ENCODE measurements at places on chromosomes 5 and 9.
A peak's percentile ranks its signal among the peaks of the same experiment; 100 is the strongest.

- DNase-seq = no peak
Observed at GRCh38 chr5:137693307-137693950, 42.5 kb downstream of the KLHL3 start.

- DNase-seq = no peak
Observed at GRCh38 chr5:88021141-88021540, 247.5 kb downstream of the TMEM161B start.

DNA sequence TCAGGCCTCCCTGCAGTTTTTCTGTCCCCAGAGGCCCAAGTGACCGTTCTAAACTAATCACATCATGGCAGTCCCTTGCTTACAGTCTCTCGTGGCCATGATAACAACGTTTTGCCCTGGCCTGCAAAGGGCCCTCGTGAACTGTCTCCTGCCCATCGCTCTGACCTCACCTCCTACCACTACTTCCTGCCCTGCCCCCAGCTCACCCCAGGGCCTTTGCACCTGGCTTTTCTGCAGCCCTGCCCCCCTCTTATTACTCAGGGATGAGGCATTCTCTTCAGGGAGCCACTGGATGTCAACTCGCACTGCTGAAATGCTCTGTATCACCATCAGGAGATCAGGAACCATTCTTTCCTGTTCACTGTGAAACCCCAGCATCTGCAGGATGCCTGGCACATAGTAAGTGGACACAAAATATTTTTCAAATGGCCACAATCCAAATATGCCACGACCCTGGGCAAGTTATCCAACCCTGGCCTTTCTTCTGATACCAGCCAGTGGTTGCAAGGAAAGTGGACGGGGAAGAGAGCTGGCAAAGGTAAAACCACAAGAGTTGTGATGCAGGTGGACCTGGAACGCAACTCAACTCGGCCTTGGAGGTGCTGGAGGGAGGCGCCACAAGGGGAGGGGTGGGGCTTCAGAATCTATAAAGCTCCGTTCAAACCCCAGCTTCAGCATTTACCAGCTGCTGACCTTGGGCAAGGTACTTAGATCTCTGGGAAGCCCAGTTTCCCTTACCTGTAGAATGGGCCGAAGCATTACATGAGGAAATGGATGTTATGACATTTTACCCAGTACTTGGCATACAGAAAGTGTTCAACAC, 1.7 kb downstream of the SNCB start:
- no peak for DNase-seq

DNA sequence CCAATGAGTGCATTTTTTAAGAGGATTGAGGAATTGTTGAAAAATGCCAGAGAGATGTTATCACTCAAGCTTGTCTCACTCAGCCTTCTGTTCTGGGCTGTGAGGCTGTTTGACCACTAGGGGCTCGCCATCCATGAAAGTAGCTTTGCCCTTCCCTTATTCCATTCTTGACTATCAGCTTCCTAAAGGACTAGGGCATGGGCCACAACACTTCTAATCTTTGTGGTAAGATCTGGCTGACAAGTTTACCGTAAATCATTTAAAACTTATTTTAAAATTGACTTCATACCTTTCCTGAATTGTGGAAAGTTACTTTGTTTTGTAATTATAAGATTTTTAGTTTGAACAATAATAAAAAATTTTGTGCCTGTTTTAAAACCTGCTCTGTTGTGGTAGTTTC, 49.5 kb downstream of the TJP2 start:
- DNase-seq = no peak

- no peak for DNase-seq
Observed at GRCh38 chr5:83752700-83753099, 32.0 kb upstream of the HAPLN1 start.

DNA sequence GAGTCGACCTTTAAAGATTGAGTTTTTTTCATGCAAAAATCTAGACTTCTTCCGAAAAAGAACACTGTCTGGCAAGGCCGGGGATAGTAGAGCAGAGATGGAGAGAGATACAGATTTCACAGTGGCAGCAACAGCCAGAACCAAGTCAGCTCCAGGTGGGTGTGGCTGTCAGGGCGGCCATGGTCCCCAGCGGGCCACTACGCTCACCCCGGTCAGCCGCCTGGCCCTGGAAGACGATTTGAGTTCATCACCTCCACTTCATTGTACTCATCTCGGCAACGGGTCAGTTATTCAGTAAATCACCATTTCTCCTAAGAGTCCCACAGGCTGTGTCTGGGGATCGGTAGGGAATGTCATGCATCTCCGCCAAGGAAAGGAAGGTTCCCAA, 53.0 kb downstream of the ZNF354C start:
- DNase-seq = no peak

- no peak for DNase-seq
Observed at GRCh38 chr5:53303105-53303504, 177.3 kb upstream of the FST start.

GRCh38 chr9:127509955-127510299, 58.6 kb downstream of the LRSAM1 start:
- no peak for DNase-seq

DNA sequence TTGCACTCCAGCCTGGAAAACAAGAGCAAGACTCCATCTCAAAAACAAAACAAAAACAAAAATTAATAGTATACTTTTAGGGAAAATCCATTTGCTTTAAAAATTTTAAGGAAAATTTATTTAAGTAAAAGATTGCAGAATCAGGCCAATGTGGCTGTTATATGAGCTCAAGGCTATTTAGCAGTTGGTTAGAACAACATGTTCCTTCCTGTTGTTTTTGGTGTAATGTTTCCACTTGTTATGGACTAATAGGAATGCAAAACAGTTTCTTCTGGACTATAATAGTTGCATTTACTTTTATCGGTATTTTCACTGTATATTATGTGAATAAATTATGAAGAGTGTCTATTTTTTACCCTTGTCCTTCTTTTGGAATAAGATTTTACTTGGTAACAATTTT, 3.0 kb upstream of the CDC42SE2 start:
- DNase-seq = no peak

GRCh38 chr9:126171641-126172040, 155.0 kb upstream of the MVB12B start:
- no peak for DNase-seq

DNA sequence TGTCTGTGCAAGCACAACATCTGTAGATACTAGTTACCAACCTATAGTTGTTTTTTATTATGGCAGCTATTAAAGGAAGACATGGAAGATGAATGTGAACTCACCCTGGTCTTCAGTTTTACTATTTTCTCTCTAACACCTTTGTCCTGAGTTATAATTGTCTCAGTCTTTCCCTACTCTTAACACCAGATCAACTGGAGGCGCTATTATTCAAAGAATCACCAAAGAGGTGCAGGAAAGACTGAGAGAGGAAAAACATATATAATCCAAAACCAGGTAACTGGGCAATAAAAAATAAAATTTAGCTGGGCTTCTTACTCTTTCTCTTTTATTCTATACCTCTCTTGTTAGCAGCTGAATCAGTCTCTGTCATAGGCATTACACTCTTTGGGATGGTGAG, 134.2 kb upstream of the C6 start:
- DNase-seq = no peak

DNA sequence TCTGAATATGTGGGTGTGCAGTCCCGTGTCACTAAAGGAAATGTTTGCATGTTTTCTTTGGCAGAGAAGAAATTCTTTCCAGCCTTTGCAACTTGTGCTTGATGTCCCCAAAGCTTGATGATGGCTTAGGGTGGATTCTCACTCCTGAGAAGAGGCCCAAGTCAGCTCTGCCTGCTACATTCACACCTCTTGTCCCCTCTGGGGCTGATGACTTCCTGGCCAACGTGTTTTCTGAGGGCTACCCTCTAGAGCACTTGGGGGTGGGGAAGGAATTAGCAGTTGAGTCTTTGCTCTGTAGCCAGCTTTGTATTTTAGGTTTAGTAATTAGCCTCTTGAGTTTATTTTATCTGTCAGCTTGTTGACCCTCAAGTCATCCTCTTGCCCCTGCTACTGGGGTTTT, 19.7 kb downstream of the CYSTM1 start:
- no peak for DNase-seq

GRCh38 chr9:89986190-89986589, 381.4 kb downstream of the GADD45G start:
- no peak for DNase-seq

- DNase-seq = no peak
Observed at GRCh38 chr5:132689513-132689912, 15.7 kb downstream of the IL4 start.

- DNase-seq = peak; percentile 17
Observed at GRCh38 chr9:90870621-90871326, 69.2 kb downstream of the SYK start.

DNA sequence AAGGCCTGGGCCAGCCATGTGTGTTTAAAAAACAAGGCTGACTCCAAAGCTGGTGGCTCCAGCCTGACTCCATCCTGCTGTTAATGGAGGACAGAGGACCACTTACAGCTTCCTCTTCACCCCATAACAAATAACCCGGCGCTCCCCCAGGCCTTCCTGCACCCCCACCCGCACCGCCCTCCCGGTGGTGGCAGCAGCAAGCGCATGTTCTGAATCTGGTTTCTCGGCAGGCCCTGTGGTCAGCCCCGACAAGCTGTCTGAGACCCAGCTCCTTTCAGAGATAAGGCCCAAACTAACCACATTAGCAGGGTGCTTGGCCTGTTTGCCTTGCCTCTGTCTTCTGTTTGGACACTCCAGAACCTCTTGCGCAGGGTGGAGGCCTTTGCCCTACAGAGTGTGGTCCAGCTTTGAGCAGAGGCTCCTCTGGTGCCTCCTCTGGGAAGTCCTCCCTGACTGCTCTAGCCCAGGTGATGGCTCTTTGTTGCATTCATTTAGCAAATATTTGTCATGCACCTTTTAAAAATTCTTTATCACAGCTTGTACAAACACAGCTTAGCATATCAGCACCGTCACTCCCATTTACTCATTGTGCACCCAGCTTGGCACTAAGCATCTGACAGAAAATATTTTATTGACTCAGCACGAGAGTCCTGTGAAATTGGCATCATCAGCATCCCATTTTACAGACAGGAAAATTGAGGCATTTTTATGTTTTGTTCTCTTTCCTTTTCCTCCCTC, 78.4 kb downstream of the NDFIP1 start:
- no peak for DNase-seq

DNA sequence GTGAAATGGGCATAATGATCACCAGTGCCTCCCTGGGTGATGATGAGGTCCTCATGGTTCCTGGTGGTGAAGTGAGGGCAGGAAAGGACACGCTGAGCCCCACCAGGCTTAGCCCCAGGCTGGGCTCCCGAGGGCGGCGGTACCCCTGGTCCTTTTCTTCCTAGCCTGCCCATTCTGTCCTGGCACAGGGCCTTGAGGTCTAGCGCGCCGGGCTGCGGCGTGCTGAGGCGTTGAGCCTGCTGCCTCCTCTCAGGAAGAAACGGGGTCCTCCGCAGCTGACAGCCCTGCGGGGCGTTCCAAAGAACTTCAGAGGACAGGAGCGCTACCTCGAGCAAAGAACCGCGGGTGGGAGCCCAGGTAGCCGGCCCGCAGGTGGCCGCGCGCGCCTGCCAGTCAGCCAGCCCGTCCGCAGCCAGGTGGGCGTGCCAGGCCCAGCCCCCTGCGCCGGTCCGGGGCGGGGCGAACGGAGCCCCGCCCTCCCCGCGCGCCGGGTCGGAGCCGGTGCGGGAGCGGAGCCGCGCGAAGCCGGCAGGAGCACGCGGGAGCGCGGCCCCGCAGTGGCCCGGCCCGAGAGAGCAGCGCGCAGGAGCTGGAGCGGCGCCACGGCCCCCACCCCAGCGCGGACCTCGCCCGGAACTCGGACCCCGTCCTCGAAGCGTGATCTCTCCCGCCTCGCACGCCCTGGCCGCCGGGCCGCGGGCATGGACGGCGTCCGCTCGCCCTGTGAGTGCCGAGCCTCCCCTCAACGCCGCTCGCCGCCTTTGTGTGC, at the start of gene WNK2:
TSS of gene WNK2 (plus strand) at position 477 of the 769 bp plus-strand sequence. CDS start 791 bp downstream, outside the sequence.
- peak; percentile 6 for DNase-seq

DNA sequence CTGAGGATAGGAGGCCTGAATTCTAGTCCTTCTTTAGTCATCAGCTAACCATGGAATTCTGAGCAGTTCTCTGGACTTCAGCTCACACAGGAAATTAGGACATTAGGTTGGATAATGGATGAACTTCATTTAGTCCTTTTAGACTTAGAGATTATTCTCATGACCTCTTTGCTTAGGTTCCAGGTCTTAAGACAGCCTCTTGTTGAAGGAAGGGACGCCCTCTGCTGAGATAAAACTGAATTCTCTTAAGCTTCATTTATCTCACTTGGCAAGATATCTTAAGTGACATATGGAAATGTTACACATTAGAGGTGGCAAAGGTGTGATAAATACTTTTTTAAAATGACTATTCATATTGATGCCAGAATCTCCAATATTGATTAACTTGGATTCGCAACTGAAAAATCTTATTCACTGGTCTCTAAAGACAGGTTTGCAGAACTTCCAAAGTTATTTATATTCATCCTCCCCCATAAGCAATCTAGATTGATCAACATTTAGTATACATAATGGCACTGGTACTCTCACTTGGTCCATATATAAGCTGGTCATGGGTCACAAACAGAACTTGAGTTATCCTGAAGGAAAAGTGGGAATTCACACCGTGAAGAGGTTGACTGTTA, 16.9 kb upstream of the ZNF366 start:
- DNase-seq = no peak

DNA sequence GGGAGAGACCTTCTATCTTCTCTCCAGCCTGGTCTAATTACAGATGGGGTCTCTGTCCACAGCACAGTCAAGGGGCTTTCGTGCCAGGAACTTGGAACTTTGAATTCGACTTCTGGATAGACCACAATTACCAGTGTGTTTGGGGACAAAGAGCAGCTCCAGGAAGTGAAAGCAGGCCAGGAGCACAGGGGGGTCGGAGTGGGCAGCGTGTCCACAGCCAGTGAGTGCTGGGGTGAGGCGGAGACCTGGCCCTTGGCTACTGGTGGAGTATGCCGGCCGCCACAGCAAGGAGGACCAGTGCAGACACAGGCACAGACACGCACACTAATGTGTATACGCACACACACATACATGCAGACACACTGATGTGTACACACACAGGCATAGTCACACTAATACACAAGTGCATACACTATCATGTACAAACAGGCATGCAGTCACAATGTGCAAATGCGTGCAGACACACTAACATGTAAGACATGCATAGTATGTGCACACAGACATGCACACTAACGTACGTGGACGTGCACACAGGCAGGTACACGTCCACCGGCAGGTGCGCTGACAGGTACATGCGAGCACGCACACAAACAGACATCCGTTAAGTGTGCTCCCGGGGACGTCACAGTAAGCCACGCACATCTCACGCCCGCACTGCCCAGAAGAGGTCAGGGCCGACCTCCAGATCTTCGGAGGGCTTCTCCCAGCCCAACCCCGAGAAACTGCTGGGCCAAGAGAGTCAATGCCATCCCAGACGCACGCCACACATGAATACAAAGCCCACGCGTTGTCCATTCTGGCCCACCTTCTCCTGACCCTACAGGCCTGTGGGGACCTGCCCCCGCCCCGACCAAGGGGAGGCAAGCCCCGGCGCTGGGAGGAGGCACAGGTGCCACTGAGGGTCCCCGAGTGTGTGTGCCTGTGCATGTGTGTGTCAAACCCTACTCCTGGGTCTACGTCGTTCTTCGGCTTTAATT, 46.5 kb downstream of the NKD2 start:
- no peak for DNase-seq

- no peak for DNase-seq
Observed at GRCh38 chr5:174222891-174223290, 177.4 kb downstream of the NSG2 start.

Data from effector CD8-positive, alpha-beta T cell (primary cell).